ENCODE measurements at places on chromosomes 12 and 14. TPM values are rescaled to one million over a fixed set of nuclear protein-coding genes. Genes with fewer than 3 reads are reported as not detected.

Gene BICDL1
- 15.9 TPM for total RNA-seq

GRCh38 chr14:74980731-74981461, 21.8 kb upstream of the EIF2B2 start:
- DNase-seq: no peak

Gene CDK4
- total RNA-seq: 654 TPM

- DNase-seq: peak; percentile 40
Observed at GRCh38 chr14:55274751-55275150, 3.5 kb downstream of the FBXO34 start.

Gene BATF
- not detected for total RNA-seq

DNA sequence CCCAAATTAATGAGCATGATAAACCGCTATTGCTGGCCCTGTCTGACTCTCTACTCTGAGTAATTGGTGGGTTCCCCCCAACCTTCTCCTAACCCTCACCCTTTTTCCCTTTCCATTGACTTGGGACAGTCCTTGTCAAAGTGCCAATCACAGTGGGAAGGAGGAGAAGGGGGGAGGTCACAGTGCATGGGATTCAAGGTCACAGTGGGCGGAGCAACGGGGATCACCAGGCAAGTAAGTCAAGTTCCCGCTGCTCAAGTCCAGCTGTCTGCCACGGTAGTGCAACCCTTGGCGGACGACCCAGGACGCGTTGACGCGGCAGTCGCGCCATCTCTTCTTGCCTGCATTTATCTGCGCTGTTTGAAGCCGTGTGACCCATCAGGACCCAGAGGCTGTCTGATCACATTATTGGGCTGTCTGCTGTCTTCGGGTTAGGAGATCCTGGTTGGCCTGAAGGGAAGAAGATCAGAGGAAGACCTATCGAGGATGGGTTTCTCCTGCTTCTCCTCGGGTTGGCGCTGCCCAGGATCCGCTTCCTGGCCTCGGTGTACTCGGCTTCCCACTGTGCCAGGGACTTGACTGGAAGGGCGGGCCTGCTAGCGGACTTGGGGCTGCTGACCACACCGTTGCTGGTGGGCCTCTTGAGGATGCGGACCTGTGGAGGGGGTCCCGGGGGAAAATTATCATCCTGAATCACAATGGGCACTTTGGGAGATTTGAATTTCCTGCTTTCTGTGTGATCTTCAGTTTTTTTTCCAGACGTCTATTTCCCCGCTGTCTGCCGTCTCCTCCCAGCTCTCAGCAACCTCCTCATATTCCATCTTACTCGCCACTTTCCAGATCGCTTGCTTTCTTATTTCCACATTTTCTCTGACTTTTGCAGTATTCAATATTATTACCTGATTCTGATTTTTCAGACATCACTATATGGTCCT, 3.1 kb upstream of the MDM2 start:
- no peak for DNase-seq

DNA sequence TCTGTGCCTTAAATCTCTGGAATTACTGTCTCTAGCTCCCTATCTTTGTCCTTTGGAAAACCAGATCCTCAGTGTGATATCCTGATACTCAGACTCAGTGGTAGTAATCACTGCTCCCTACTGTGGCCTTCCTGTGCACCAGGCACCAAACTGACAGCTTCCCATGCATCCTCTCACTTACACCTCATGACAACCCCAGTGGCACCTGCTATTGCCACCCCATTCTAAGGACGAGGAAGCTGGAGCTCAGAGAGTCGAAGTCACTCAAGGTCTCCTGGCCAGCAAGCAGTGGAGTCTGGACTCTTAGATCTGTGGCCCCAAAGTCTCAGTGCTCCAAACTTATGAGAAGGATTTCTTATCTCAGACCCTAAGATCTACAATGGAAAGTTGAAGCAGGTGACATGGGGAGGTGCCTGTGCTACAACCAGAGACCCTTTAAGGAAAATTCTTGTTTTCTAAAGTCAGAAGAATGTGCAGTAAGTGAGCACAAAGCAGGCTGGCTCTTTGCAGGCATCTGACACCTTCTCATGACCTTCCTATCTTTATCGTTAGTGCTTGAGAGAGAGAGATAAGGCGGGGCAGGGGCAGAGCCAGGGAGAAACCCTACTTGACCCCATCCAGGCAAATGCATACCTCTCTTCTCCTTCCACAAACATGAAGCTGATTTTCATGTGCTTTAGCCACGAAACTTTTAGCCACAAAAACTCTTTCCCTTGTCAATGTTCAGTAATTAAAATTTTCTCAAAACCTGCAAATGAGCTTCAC, 47.1 kb downstream of the CCDC60 start:
- DNase-seq: no peak

- no peak for DNase-seq
Observed at GRCh38 chr14:61140872-61141271, 140.3 kb downstream of the TMEM30B start.

DNA sequence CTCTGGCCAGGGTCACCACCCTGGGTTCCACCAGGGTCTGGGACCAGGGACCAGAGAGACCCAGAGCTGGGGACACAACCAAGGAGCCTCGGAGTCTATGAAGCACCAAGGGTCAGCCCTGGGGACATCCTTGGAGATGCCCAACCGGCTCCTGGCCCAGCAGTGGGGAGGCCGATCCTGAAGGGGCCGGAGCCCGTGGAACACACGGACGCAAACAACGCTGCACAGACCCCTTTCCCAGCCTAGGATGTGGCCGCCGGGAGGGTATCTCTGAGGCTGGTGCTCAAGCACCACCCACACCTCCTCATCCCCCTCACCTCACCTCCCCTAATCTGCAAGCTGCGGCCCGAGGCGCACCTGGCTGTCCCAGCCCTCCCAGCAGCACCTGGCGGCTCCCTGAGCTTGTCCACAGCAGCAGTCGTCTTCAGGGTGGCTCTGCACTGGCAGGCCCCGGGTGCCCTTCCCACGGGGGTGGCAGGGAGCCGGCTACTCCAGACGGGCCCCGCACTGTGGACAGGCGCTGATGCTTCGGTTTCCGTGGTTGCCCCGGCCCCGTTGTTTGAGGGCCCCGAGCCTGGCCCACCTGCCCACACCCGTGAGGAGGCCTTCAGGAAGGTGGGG, 146.8 kb upstream of the C14orf180 start:
- DNase-seq: no peak

DNA sequence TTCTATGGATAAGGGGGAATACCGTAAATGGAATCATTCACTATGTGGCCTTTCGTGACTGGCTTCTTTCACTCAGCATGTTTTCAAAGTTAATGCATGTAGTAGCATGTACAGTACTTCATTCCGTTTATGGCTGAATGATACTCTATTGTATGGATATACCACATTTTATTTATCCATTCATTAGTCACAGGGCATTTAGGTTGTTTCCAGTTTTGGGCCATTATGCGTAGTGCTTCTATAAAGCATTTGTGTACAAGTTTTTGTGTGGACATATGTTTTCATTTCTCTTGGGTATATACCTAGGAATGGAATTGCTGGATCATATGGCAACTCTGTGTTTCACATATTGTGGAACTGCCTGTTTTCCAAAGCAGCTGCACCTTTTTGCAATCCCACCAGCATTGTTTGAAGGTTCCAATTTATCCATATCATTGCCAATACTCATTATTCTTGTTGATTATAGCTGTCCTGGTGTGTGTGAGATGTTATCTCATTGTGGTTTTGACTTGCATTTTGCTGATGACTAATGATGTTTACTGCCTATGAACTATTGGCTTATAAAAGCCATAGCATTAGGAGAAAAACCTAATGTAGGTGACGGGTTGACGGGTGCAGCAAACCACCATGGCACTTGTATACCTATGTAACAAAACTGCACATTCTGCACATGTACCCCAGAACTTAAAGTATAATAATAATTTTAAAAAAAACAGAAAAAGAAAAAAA, 45.5 kb downstream of the ATF7IP start:
- DNase-seq: no peak

Gene LMO3
- not detected for total RNA-seq

GRCh38 chr12:70989232-70989631, 68.7 kb upstream of the PTPRR start:
- no peak for DNase-seq

DNA sequence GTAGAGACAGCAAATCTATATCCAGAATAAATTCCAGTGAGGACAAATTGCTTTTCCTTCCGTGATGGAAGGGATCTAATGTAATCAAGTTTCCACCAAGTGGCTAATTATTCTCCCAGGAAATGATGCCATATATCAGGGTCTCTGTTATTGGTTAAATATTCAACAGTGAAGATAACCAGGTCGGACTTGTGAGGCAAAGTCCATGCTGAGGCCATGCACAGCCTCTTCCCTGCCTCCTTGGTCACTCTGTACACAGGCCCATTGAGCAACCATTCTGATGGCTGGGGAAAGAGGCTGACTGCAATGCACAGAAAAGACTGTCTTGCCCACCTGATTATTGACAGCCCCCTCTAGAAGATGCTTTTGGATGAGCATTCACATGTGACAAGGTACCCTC, 90.1 kb downstream of the TNFAIP2 start:
- DNase-seq: no peak

GRCh38 chr12:51788876-51789275, 59.6 kb downstream of the FIGNL2 start:
- peak; percentile 21 for DNase-seq

Gene SYNDIG1L
- total RNA-seq: not detected

- DNase-seq: no peak
Observed at GRCh38 chr12:131134523-131135310, 181.0 kb downstream of the ADGRD1 start.

DNA sequence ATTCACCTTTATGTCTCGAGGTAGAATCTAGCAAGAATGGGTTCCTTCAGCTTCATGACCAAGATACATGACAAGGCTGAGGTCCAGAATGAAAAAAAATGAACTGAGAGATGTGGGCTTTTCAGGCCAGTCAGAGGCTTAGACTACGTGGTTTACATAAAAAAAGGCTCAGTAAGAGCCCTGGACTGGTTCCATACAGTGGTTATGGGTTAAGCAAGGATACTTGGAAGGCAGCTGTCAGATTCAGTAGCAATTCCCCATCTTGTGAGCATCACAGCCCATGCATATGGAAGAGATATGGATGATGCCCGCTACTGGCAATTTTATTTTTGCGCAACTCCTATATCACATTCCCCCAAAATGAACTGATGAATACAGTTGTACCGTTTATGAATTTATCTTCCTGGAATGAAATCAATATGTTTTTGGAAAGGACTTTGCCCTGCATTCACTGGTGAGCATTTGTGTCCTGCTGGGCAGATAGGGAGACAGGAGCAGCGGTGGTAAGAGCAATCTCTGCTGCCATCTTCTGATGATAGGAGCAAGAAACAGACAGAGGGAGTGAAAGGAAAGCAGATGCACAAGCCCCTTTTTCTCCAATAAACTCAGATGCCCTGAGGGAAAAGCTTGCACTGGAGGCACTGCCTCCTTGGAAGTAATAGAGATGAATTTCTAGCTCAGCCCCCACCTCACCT, 280.4 kb downstream of the GALC start:
- no peak for DNase-seq

DNA sequence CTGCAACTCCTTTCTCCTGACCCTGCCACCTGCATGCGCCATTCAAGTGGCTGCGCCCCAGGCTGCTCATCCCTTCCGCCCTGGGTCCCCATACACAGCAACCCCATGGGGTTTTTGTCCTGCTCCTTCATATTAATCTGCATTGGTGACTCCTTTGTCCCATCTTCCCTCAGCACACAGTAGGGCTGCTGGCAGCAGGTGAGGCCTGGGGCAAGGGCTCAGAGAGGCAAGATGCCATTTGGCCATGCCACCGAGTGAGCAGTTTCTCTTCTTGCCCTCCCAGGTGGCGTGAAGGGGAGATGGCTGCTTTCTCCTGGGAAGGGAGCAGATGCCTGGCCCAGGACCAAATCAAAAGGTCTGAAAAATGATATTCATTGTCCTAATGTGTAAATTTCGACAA, 9.1 kb downstream of the RTL1 start:
- DNase-seq: no peak

GRCh38 chr12:59677857-59678256, 82.0 kb downstream of the SLC16A7 start:
- DNase-seq: no peak

GRCh38 chr12:89390802-89391673, 38.7 kb upstream of the DUSP6 start:
- DNase-seq: peak; percentile 30

- no peak for DNase-seq
Observed at GRCh38 chr14:36221112-36221511, 44.6 kb upstream of the PTCSC3 start.

Gene IL26
- not detected for total RNA-seq

Gene TAS2R46
- total RNA-seq: not detected

DNA sequence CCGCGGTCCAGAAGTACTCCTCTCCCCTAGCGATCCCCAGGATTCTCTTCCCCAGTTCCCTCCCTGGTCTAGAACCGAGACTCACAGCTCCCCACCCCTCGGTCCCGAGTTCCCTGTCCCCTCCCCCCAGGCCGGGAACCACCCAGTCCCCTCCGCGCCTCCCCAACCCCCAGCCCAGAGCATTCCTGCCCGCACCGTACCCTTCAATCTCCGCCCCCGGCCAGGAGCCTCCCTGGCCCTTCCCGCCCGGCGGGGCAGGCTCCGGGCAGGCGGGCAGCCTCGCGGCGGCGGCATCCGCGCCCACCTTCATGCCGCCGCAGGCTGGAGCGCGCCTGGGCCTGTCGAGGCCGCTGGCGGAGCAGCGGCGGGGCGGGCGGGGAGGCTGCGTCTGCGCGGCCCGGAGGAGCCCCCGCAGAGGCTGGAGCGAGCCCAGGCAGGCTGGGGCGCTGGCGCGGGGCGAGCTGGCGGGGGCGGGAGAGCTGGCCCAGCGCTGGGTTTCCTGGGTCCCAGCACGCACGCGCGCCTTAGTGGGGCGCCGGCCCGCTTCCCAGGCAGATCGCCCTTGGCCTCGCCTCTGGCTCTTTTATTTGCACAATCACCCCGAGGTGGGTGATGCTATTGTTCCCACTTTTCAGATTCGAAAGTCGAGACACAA, 22.2 kb upstream of the GPR132 start:
- DNase-seq: peak; percentile 70

Gene CLEC14A
- total RNA-seq: not detected

DNA sequence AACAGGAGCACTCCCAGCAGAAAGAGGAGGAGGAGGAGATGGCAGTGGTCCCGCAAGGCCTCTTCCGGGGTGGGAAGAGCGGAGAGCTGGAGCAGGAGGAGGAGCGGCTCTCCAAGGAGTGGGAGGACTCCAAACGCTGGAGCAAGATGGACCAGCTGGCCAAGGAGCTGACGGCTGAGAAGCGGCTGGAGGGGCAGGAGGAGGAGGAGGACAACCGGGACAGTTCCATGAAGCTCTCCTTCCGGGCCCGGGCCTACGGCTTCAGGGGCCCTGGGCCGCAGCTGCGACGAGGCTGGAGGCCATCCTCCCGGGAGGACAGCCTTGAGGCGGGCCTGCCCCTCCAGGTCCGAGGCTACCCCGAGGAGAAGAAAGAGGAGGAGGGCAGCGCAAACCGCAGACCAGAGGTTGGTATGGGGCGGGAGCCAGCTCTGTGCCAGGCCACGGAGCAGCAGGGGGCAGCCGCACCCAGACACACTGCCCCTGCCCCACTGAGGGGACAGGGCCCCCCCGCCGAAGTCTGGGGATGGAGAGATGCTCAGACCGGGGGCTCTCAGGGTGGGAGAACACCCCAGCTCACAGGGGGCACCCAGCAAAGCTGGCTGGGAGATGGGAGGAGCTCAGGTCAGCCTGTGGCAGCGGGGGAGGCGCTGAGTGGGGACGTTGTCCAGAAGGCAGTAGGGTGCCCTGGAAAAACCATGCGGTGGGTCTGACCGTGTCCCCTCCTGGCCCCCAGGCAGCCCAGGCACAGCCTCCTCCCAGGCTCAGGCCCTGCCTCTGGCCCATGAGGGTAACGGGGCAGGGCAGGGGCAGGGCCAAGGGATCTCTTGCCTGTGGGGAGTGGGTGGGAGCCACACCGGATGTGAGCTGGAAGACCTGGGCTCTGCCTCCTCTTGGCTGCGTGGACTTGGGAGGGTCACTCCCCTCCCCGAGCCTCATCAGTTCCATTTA, 9.8 kb downstream of the CHGA start:
- DNase-seq: no peak
